Endothelial cell of umbilical vein (primary cell): ENCODE measurements at places on chromosomes 5 and 9.

DNA sequence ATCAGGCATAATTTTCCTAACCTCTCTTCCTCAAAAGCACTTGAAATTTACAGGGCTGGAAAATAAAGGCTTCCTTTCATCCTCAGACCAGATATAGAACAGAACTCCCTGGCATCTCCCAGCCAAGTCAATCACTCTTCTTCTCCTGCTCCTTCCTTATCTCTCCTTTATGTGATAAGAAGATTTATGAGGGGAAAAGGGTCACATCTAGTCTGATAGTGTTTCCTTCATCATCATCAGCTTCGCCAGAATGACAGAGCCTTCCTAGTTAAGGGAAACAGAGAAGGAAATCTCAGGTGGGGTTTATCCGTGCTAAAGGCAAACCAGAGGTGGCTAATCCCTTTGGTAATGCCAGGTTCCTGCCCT lies 36.2 kb downstream of the LIX1 start:
- DNase-seq, result no peak

DNA sequence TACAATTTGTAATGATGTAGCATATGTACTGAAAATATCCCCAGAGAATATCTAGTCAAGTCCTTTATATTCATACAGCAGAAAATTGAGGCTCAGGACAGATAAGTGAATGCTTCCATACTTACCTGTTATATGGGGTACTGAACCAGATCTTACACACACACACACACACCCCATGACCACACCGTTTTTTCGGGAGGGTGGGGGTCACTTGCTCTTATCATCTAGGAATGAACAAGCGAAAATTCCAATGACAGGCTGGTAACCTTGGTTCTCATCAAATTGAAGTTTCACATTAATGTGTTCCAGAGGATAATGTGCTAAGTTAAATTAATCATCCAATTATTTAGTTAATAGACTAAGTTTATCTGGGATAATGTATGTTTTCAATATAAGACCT lies 48.8 kb downstream of the ARL15 start:
- no peak for DNase-seq

DNA sequence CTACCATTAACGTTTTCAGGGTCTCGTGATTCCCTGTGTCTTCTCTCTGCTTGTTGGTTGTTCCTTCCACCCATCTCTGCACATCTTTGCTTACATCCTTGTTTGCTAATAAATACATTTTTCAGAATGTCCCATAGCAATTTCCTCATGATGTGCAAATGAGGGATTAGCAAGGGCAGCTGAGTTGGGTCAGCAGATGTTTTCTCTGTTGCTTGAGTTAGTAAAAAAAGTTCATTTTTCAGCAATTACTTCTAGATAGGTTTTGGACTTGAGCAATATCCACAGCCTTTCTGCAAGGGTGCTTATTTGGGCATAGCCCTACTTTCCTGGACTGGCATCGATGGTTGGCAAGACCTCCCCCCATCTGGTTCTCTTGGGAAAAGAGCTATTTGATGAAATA lies 4.8 kb upstream of the TNFSF15 start:
- no peak for DNase-seq

DNA sequence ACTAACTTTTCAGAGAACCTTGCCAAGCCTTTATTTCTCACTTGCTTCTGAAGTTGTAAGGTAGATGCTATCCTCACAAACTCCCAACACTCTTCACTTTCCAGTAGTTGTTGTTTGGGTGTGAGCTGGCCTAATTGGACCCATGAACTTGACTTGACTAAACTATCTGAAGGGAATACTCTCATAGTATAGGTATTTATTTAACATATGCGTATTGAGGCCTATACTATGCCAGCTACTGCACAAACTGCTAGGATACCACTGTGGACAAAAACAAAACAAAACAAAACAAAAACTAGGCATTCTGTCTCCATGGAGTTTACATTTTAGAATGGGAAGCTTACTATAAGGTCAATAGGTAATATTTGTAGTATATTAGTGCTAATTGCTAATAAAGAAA lies 1.3 kb downstream of the TXNDC8 start:
- no peak for DNase-seq

- no peak for DNase-seq
These were observed 2.6 kb downstream of the SELENOP start for GRCh38 chr5:42808888-42809611.

GRCh38 chr5:127943061-127943371 lies 140.6 kb upstream of the SLC12A2 start:
- no peak for DNase-seq

DNA sequence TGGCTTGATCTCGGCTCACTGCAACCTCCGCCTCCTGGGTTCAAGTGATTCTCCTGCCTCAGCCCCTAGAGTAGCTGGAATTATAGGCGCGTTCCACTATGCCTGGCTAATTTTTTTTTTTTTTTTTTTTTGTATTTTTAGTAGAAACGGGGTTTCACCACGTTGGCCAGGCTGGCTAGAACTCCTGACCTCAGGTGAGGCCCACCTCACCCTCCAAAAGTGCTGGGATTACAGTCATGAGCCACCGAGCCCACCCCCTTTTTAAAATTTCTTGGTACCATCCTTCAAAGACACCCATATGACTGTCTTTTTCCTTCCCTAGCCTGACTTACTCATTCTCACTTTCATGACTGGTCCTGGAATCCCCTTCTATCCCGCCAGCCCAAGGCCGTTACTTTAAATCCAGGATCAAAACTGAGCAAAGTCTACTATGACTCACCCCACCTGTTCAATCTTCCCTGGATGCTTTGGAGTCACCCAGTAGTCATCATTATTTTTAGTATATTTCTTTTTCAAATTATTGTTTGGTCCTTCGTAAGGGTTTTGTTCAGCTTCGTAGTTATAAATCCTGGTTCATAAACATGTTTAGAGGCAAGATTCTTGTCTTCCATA lies 1.2 kb upstream of the TBCA start:
- DNase-seq, result no peak

GRCh38 chr9:108626743-108627142 lies 229.0 kb downstream of the ACTL7B start:
- no peak for DNase-seq

DNA sequence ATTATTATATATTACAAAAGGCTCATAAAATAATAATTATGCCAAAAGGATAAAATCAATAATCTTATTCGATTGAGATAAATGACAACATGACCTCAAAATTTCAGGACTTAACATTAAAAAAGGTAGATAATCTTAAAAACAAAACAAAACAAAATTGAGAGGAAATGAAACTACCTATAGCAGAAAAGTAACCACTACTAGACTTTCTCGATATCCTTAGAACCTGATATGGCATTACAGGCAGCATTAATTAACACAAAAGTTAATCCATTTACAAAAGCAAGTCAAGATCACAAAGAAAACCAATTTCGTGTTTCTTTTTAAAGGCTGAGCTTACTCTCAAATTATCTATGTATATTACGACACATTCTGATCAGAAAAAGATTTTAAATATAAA lies 29.9 kb downstream of the TMEM161B start:
- DNase-seq, result no peak

GRCh38 chr9:1456301-1457024 lies 406.3 kb downstream of the DMRT2 start:
- DNase-seq, result no peak

DNA sequence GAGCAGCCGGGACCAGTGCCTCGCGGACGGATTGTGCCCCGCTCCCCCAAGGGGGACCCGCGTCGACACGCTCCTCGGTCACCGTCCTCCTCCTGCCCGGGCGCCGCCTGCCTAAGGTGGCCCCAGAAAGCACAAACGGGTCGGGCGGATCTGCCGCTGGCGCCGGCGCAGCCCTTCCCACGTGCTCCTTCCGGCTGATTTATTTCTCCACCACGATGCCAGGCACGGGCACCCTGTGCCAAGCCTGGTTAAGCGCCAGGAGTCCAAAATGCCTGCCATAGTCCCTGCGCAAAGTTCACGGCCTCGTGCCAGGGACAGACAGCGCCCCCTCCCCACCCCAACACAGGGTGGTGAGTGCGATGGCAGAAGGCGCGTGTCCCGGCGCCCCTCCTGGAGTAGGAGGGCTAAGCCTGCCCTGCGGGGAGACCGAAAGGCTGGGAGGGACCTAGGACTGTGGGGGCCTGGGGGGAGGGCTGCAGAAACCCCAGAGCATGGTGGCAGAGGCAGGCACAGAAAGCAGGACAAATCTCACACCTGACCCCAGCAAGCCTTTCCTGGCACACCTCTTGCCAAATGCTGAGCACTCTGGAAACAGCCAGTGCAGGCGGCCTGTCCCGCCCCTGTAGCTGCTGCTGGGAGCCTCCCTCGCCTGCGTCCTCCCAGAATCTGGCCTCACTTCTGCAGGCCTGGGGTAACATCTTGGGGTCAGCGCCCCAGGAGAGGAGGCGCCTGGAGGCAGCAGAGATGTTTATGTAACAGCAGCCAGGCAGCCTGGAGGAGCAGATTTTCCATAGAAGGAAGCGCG lies 1.1 kb upstream of the NOTCH1 start:
- peak; percentile 57 for DNase-seq
